HuH-7 (cell line): ENCODE measurements at places on chromosomes 13 and 19.
A peak's percentile ranks its signal among the peaks of the same experiment; 100 is the strongest.

- DNase-seq: peak; percentile 55
Observed at GRCh38 chr19:13262450-13262849, 112.2 kb downstream of the IER2 start.

- DNase-seq: no peak
Observed at GRCh38 chr19:48509467-48510194, 2.0 kb downstream of the LMTK3 start.

DNA sequence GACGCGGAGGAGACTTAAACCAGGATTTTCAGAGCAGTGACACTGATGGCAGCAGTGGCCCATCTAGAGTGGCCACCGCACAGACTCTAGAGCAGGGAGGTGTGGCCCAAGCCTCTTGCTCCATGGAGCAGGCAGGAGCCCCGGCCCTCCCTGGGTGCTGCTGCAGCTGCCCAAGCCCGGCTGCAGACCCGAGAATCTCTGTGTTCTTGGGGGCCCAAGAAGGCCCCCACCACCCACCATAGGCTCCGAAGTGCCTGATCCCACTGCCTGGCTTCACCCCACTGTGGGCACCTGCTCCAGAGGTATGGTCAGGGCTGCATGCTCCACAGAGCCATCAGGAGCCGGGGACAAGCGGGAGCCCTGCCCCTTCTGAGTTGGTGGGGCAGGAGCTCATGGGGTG, 36.1 kb downstream of the CEP89 start:
- no peak for DNase-seq

DNA sequence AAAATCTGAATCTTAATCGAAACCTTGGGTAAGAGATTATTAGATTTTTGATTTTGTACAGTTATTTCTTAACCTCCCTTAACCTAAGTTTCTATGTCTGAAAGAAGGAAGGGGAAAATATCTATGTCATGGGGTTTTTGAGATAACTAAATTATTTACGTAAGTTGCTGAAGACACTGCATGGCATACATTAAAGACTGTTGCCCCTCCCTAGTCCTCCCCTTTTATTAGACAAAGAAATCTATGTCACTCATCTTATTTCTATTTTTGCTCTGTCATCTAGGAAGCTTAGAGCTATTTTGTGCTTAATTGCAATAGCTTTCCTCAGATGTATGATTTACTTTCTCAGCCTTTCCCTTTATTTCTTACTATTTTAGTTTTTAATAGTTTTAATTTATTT, 15.0 kb downstream of the COG6 start:
- no peak for DNase-seq

- no peak for DNase-seq
Observed at GRCh38 chr19:18205200-18205892, 1.5 kb upstream of the RAB3A start.

GRCh38 chr19:29531458-29532025, 5.7 kb downstream of the VSTM2B start:
- no peak for DNase-seq

DNA sequence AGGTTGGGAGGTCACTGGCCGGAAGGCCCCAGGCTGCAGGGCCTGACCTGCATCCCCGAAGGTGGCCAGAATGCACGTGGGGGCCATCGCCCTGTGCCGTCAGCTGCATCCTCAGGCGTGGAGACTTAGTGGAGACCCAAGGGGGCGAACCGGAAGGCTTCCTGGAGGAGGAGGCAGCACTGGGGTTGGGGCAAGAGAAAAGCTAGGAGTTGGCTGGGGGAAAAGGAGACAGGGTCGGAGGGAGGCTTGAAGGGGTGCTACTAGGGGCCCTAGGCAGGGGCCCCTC, 1.4 kb upstream of the YJEFN3 start:
- no peak for DNase-seq

- no peak for DNase-seq
Observed at GRCh38 chr13:46137627-46138317, 32.9 kb upstream of the CPB2 start.

DNA sequence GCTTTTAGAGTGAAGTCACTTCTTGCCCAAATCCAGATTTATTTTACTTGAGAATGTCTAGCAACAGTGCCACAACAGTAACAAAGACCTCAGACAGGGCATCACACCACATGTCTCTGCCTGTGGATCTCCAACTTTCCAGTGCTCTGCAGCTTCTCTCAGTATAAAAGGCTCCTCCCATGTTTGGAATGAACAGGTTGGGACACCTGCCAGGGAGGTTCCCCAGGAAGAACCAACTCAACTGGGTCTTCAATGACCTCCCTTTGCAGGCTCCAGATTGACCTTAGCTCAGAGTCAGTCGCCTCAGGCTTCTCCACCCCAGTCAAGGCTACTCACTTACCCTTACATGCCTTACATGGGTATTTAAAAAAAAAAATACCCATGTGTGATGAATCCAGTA, 3.4 kb downstream of the ZNF823 start:
- no peak for DNase-seq

DNA sequence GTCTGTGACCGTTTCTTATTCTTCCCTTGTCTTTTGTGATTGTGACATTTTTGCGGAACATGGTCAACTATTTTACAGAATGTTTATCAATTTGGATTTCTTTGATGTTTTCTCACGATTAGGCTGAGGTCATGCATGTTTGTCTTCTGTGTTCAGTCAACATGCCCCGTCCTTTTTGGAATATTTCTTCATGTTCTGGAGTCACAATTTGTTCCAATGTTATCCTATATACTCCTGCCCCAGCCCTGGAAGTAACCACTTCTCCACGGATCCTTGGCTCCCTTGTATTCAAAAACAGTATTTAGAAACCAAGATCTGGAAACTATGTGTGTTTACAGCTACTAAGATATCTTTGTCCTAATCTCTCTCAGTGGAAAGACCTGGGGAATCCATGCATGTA, 9.6 kb downstream of the CARD8 start:
- no peak for DNase-seq

DNA sequence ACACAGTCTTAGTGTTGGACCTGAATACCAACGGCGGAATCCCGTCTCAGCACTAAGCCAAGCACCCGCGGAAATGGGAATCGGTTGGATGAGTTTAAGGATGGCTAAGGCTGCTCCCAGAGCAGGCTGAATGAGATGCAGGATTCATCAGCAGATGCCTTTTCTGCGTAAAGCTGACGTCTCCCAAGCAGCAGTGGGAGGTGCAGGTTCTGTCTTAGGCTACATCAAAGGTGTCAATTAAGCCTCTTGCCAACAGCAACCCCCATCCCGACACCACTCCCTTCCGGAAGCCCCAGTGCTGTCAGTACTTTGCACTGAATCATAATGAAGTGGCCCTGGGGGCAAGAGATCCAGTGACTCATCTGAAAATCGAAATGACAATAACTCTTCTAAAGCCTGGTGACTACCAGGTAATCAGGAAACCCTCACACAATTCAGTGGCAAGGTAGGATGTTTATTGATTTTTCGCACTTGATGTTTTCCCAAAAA, 275.6 kb downstream of the DCLK1 start:
- no peak for DNase-seq

DNA sequence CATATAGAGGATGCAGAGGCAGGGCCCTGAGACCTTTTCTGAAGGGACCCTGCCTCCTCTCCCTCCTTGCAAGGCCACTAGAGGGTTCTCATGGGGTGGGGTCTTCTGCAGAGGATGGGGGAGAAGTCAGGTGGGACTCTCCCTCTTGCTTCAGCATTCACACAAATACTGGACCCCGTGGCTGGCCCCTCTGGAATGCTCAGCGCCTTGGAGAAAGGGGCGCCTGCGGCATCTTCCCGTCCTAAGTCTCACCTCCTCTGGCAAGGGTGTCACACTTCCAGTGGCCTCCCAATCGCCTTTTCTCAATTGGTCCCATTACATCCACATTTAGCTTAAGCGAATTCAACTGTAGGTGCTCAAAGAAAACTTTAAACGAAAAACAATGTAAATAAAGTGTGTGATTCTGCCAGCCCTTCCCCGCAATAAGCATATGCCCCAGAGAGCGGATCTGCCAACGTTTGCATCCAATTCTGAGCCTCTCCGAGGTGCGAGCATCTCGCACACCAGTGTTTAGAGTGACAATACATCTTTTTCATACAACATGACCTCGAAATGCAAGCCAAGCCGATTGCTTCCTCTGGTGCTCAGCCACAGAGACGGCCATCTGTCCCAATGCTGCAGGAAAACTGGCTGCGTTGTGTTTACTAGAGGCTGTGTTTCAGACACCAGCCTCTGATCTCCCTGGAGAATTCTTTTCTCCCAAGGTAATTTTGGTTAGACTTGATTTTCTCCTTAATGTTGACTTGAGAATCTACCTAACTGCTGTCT, 69.1 kb upstream of the WASF3 start:
- no peak for DNase-seq

- DNase-seq: no peak
Observed at GRCh38 chr13:78045916-78046315, 127.3 kb upstream of the EDNRB start.

DNA sequence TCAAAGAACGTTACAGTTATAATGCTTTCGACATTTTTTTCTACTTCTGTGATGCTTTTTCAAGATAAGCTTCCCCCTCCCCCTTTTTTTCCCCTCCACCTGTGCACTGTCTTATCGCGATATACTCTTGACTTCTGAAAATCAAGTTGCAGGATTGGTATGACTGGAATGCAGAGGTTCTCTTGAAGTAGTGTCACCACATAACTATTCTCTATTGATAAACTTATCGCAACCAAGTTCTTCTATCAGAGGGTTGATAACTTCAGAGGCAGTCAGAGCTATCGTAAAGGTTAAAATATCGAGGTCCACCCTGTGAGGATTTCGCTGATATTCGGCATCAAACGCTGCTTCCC, 820 bp downstream of the EID2 start:
- DNase-seq: peak; percentile 67

DNA sequence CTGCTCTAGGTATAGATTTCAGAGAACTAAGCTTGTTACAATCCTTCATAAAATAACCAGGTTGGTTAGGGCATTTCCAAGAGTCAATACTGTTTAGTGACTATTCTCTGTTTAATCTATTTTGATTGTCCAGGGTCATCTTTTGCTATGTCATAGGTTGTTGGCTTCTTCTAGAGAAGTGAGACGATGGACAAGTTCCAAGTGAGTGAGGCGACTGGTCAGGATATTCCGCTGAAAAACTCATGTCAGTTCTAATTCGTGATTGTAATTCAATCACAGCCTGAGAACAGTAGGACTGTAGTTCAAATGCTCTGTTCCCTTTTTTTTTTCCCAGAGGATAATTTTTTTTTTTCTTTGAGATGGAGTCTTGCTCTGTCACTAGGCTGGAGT, 15.8 kb upstream of the ALOX5AP start:
- no peak for DNase-seq
